ENCODE measurements at places on chromosomes 1 and 21.

GRCh38 chr1:199182186-199182843, 543.5 kb downstream of the PTPRC start:
- H3K27me3 ChIP-seq: no peaks in the 10 kb centered on the region
- no peaks in the 10 kb centered on the region for H3K36me3 ChIP-seq

GRCh38 chr1:152436593-152437496, 22.8 kb upstream of the CRNN start:
- no peak overlapping the region for H3K27ac ChIP-seq
- DNase-seq: no peak
- H3K4me3 ChIP-seq: no peak overlapping the region
- H3K27me3 ChIP-seq: no peaks in the 10 kb centered on the region
- no peaks in the 10 kb centered on the region for H3K36me3 ChIP-seq
- no peaks in the 10 kb centered on the region for H3K4me1 ChIP-seq

GRCh38 chr1:59506952-59507351, 210.1 kb downstream of the FGGY start:
- H3K4me1 ChIP-seq: peaks cover 19% of the 10 kb centered on the region
- no peaks in the 10 kb centered on the region for H3K36me3 ChIP-seq
- no peak overlapping the region for H3K27ac ChIP-seq

DNA sequence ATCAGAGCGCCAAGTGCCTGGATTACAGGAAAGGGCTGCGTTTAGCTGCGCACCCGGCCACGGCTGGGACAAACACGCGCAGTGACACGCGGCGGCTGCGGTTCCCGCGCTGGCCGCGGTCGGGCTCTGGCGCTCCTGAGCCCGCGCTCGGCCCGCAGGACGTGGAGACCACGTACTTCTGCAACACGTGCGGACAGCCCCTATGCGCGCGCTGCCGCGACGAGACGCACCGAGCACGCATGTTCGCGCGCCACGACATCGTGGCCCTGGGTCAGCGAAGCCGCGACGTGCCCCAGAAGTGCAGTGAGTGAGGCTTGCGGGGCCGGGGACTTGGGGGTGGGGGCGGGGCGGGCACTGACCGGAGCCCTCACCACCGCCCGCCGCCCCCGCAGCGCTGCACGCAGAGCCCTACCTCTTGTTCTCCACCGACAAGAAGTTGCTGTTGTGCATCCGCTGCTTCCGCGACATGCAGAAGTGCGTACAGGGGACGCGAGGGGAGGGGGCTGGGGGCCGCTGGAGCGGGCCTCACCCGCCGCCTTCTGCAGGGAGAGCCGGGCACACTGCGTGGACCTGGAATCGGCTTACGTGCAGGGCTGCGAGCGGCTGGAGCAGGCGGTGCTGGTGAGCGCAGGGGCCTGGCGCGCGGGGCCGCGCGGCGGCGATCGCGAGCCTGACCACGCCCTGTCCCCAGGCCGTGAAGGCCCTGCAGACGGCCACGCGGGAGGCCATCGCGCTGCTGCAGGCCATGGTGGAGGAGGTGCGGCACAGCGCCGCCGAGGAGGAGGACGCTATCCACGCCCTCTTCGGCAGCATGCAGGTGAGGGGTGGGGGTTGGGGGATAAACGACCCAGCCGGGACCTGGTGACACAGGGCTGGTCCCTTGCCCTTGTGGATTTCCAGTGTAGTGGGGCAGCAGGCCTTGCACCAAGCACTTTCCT, 3.1 kb downstream of the RNF207 start:
- H3K27ac ChIP-seq: no peak overlapping the region
- H3K4me1 ChIP-seq: peaks cover 33% of the 10 kb centered on the region
- H3K36me3 ChIP-seq: no peaks in the 10 kb centered on the region
- no peak overlapping the region for H3K4me3 ChIP-seq

DNA sequence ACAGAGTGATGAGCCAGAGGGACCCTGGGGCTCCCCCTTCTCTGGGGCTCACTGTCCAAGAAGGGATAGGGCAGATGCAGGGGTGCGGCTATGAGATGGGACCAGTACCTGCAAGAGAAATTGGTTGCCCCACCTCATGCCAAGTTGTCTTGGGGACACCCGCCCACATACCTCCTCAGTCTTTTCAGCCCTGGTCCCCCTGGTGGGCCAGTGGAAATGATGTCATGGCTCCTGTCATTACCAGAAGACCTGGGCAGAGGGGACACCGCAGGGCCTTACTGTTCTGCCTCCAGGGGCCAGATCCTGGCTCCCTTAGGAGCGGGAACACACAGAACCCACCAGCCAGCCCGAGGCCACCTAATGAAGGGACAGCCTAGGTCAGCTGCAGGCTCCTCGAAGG, 63.2 kb downstream of the CDK18 start:
- H3K4me3 ChIP-seq: no peak overlapping the region
- no peak overlapping the region for H3K27ac ChIP-seq
- DNase-seq: no peak
- no peaks in the 10 kb centered on the region for H3K4me1 ChIP-seq

DNA sequence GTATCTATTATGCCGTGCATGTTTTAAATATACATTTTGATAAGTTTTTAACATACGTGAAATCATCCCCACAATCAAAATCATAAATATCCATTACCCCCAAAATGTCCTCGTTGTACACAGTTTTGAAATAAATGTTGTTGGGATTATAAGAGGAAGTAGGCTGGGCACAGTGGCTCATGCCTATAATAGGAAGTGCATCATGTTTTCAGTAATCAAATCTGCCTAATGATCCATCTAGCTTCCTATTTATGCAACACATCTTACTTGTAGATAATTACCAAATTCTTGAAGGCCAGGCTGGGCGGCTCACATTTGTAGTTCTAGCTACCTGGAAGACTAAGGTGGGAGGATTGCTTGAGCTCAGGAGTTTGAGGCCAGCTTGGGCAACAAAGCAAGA, 15.0 kb upstream of the IFNGR2 start:
- H3K4me3 ChIP-seq: no peak overlapping the region
- H3K27me3 ChIP-seq: no peaks in the 10 kb centered on the region
- DNase-seq: no peak
- peaks cover 4% of the 10 kb centered on the region for H3K4me1 ChIP-seq
- H3K36me3 ChIP-seq: no peaks in the 10 kb centered on the region

- DNase-seq: no peak
- H3K4me1 ChIP-seq: no peaks in the 10 kb centered on the region
- H3K27me3 ChIP-seq: no peaks in the 10 kb centered on the region
- no peak overlapping the region for H3K4me3 ChIP-seq
- H3K27ac ChIP-seq: no peak overlapping the region
- no peaks in the 10 kb centered on the region for H3K36me3 ChIP-seq
Measured at GRCh38 chr1:92972409-92973129, 11.3 kb upstream of the DIPK1A start.

GRCh38 chr1:228778026-228778425, 42.7 kb downstream of the RHOU start:
- H3K4me3 ChIP-seq: no peak overlapping the region
- no peak overlapping the region for H3K27ac ChIP-seq
- no peaks in the 10 kb centered on the region for H3K27me3 ChIP-seq

GRCh38 chr1:1284221-1285101, 4.2 kb downstream of the SCNN1D start:
- no peaks in the 10 kb centered on the region for H3K36me3 ChIP-seq
- no peaks in the 10 kb centered on the region for H3K4me1 ChIP-seq
- H3K4me3 ChIP-seq: no peak overlapping the region
- H3K27ac ChIP-seq: no peak overlapping the region
- DNase-seq: no peak
- no peaks in the 10 kb centered on the region for H3K27me3 ChIP-seq
